ENCODE measurements at places on chromosomes 6 and 20.

GRCh38 chr6:45483501-45483900 is 105.8 kb upstream of the SUPT3H start:
- no peak for DNase-seq

- DNase-seq, result no peak
Measured at GRCh38 chr6:168067081-168067759, 11.8 kb downstream of the FRMD1 start.

- DNase-seq, result no peak
Measured at GRCh38 chr6:9463311-9463710, 951.6 kb downstream of the TFAP2A start.

DNA sequence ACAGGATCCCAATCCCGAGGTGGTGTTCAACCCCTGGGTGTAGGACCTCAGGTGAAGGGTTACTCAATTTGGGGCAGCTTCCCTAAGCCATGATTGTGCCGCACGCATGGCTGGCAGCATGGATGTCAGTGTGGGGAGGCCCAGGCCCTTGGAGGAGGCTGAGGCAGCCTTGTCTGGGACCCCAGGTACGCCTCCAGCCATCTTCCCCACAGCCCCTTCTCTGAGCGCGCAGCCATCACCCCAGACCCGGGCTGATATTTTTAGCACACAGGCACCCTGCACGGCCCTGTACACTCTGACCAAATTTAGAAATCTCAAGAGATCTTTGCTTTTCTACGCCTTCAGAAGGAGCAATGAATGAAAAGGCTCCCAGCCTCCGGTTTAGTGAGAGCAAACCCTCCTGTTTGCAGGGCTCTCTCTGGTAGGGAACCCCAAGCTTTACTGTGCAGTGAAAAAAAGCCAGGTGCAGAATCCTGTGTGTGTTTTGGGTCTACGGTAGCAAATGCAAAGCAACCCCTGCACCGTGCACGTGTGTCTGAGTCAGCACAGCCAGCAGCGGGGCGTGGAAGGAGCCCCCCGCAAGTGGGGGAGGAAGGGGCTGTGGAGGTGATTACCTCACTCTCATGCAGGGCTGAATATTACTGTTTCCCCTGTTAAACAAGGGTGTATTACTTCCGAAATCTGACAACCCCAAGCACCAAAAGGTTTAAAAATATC is 44.3 kb downstream of the CTCFL start:
- DNase-seq, result no peak

DNA sequence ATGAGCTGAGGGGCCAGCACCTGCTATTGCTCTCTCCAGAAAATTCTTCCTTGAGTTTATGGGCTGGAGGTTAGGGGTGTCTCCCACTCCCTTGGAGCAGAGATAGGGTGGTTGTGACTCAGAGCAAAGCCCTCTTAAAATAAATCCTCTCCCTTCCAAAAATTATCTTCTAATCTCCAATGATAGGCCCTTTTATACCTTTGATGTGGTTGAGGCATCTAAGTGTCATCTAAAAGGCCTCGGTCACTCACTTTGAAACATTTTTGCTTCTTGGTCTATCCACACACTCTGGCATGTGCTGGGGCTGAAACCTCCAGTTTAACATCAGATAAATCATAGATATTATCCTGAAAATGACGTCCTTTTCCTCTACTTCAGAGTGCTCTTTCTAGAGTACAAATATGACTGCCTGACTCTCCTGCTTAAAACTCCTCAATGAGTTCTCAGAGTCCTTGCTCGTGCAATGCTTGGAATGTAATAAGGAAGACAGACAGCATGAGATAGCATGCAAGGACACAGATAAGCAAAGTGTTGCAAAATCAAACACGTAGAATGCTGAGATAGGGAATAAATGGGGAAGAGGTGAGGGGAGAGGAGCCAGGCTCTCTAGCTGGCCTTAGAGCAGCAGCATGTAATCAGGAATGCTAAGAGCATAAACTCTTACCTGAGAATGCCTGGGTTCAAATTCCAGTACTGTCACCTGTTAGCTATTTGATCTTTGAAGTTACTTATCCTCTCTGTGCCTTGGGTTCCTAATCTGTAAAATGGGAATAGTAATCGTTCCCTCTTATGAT is 374.1 kb upstream of the CITED2 start:
- DNase-seq, result no peak

GRCh38 chr6:113944701-113945100 is 26.2 kb downstream of the HDAC2 start:
- no peak for DNase-seq

DNA sequence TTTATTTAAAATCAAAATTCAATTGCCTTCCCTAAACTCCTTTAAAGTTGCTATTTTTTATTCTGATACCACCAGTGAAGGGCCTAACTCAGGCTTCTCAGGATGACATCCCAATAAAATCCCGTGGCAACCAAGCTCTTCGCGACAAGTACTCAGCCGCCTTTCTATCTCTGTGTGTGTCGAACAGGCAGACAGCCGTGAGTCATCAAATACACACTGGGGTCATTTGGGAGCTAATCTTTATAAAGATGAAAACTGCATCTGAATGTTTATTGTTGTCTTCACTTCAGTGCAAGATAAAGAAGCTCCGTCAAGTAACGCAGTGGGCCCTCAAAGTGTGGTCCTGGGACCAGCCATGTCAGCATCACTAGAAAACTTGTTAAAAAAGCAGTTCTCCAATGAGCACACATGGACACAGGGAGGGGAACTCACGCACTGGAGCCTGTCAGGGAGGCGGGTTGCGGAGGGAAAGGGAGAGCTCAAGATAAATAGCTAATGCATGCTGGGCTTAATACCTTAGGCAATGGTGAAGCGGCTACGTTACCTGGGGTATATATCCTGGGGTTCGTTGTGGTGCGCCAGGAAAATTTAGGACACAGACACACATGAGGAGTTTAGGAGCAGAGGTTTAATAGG is 119.3 kb downstream of the RNF144B start:
- no peak for DNase-seq

DNA sequence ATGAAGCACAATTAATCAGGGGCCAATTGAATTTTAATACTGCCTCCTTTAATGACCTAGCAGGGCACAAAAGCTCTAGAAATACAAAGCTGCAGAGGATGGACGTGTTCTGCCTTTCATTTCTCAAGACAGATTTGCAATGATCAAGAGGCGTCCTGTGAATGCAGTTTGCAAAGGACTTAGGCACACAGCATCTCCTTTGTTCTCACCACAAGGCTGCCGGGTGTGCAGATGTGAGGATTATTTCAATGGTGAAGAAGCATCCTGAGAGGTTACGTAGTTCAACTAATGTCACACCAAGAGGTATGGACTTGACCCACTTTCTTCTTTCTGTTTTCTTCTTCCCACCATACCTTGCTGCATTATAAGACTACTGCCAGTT is 42.9 kb upstream of the SPTLC3 start:
- DNase-seq, result no peak
